Motor neuron (in vitro differentiated cells): ENCODE measurements at places on chromosomes 6 and 20. TPM values are rescaled to one million over a fixed set of nuclear protein-coding genes. Genes with fewer than 3 reads are reported as not detected.

Gene OR2J3
- not detected in 2 replicates for total RNA-seq

Gene CLPSL1
- not detected in 2 replicates for total RNA-seq

Gene SCRT2
- 6.9 and 7.0 TPM in 2 replicates for total RNA-seq

Gene ADGRG6
- total RNA-seq, result 0.63 and 0.96 TPM in 2 replicates

Gene PNPLA1
- total RNA-seq, result 0.10 TPM in 1 of 2 replicates, not detected in the other

Gene CFAP206
- 2.1 and 2.7 TPM in 2 replicates for total RNA-seq

Gene KIF6
- 1.4 and 1.7 TPM in 2 replicates for total RNA-seq

Gene RHAG
- total RNA-seq, result not detected in 2 replicates

Gene ANKRD6
- total RNA-seq, result 48.8 and 62.5 TPM in 2 replicates

Gene ANKRD66
- 0.17 and 0.23 TPM in 2 replicates for total RNA-seq

Gene RAB32
- 9.6 and 10.7 TPM in 2 replicates for total RNA-seq

Gene ADGB
- total RNA-seq, result 2.9 and 3.6 TPM in 2 replicates

Gene OPRL1
- 0.36 and 1.0 TPM in 2 replicates for total RNA-seq

Gene BMP7
- 19.3 and 22.0 TPM in 2 replicates for total RNA-seq

Gene DNAJC5
- total RNA-seq, result 41.1 and 43.0 TPM in 2 replicates

Gene TMC2
- 0.05 and 0.19 TPM in 2 replicates for total RNA-seq

Gene KCNK15
- total RNA-seq, result 0.24 and 0.33 TPM in 2 replicates

Gene KCNQ2
- total RNA-seq, result 47.9 and 49.7 TPM in 2 replicates

Gene THBD
- 0.04 and 0.18 TPM in 2 replicates for total RNA-seq

Gene NOL7
- 70.3 and 71.5 TPM in 2 replicates for total RNA-seq

Gene MRPS18B
- total RNA-seq, result 47.7 and 62.7 TPM in 2 replicates

Gene SCGN
- 2.3 and 2.5 TPM in 2 replicates for total RNA-seq

Gene SPATA25
- total RNA-seq, result 2.9 and 3.5 TPM in 2 replicates

Gene FNDC11
- 0.94 and 1.7 TPM in 2 replicates for total RNA-seq

Gene PRSS16
- 0.76 and 1.6 TPM in 2 replicates for total RNA-seq

Gene OXT
- total RNA-seq, result not detected in 2 replicates

Gene FGD2
- 0.07 TPM in 1 of 2 replicates, not detected in the other for total RNA-seq

Gene PKIB
- total RNA-seq, result 3.5 and 3.7 TPM in 2 replicates

Gene GLP1R
- total RNA-seq, result 0.27 TPM in 1 of 2 replicates, not detected in the other

Gene PPIL6
- total RNA-seq, result 9.4 and 10.1 TPM in 2 replicates
